ENCODE measurements at places on chromosomes 16 and 17.
A peak's percentile ranks its signal among the peaks of the same experiment; 100 is the strongest.

DNA sequence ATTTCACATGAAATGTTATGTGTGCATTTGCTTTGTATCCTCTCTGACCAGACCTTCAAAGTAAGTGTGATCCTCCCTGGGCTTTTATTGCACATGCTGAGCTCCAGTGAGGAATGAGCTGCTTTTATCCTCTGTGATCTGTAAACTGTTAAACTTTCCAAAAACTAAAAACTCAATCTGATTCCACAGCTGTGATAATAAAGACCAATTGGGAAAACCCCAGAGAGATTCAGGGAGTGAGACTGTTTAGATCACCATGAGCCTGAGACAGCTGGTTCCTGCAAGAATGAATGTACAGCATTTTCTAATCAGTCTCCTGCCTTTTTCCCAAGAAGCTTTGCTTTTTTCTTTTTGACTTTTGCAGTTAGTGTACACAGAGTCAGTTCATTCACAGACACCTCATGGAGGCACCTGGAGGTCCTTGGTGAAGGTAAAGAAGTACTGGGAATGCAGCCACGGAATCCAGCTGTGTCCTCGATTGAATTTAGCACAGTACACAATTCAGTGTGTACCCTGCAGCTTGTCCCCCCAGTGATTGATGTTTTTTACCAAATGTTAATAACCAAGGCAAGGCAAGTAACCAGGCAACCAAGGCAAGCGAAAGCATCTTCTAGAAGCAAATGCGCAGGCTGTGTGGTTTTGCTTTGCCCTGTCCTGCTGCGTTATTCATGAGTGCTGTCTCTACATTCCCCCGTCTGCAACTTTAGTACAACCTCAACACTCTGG, 182.6 kb downstream of the LGALS9B start:
- DNase-seq, result no peak

GRCh38 chr16:73131156-73131862, 83.4 kb upstream of the ZFHX3 start:
- no peak for DNase-seq

DNA sequence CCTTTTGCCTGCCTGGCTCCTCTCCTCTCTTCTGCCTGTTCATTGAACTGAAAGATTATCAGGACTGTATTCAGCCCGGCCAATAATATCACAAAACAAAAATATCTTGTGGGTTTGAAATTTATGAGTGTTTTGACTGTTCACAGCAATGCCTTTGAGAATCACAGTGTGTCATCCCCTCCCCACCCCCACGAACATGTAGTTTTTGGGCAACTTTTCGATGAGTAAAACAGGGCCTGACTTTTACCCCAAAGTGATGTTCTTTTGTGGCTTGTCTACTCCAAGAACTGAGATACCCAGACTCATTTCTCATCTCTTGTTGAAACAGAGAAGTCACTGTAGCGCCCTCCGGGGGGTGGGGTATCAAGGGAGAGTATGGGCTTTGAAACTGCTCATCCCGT, 675.7 kb downstream of the WWOX start:
- no peak for DNase-seq

- no peak for DNase-seq
Observed at GRCh38 chr16:29777576-29778350, at the start of gene ZG16. TSS of gene ZG16 (plus strand) at chr16:29778256. CDS start at chr16:29779267, 1,011 bp downstream.

- DNase-seq, result no peak
Observed at GRCh38 chr17:49565948-49566491, 9.7 kb upstream of the NXPH3 start.

DNA sequence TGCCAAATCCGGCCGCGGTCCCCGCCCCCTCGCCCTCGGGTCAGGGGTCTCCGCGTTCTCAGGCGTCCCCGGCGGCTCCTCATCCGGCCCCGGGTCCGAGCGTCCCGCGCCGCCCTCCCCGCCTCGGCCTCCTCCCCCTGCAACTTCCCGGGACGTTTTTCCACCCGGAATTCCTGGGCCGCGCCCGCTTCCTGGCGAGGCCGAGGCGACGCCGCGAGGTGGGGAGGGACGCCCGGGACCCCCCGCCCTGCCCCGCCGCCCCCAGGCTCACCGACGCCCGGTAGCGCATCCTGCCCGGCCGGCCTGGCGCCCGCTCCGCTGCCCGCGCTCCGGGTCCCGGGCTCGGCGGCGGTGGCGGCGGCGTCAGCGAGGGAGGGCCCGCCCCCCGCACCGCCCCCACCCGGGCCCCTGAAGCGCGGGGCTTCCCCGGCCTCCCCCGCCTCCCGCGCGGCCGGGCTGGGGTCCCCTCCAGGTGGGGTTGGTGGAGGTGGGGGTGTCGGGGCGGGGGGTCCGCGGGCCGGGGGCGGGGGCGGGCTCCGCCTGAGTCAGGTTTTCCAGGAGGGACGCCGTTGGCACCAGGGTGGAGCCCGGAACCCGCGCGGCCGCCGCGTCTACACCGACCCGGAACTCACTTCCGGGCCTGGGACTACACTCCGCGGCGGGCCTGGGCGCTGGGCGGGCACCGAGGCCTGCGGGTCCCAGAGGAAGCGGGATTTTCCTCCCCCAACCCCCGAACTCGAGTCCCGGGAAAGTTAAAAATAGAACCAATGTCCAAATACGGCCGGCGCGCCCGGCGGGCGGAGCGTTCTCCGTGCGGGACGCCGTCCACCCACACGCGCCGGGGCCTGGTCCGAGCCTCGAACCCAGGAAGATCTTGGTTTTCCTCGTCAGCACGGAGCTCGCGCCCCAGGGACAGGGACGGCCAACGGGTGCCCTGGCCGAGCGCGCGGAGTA, 6.8 kb downstream of the MYO1C start:
- no peak for DNase-seq

- DNase-seq, result no peak
Observed at GRCh38 chr17:16484445-16485175, 7.4 kb downstream of the LRRC75A start.

DNA sequence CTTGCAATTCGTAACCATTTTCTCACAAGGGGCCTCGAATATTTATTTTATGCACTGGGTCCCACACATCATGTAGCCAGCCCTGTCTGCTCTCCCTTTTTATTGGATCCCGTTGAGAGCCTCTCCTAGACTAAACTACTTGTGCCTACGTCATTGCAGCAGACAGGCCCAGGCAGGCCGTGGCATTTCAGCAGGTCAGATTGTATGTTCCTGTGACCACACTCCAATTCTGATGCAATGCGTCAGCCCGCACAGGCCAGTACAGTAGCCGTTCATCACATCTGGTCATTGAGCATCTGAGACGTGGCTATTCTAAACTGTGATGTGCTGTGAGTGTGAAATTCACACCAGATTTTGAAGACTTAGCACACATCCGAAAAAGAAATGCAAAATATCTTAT, 42.2 kb downstream of the ABAT start:
- no peak for DNase-seq

DNA sequence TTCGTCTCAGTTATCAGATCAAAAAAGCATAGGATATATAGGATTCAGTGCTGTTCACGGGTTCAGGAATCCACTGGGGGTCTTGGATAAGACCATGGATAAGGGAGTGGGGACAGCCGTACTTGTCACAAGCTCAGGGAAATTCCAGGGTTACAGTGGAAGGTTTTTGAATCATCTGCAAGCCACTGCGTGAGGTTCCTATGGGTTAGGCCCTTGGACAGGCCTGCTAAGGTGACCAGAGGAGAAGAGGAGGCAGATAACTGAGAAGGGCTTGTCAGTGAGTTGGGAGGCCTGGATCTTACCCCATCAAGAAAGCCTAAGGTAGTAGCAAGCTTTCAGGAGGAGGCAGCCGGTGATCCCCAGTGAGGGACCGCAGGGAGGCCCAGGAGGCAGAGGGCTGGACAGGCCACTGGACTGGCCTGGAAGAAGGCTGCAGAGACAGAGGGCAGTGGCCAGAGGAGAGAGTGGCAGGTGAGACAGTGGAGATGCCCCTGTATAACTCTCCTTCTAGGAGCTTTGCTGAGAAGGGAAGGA, 27.3 kb downstream of the NGFR start:
- DNase-seq, result no peak

GRCh38 chr17:40532520-40533253, 31.3 kb upstream of the TNS4 start:
- DNase-seq, result no peak

- DNase-seq, result peak; percentile 68
Observed at GRCh38 chr16:12228602-12229499, 252.3 kb downstream of the SNX29 start.

DNA sequence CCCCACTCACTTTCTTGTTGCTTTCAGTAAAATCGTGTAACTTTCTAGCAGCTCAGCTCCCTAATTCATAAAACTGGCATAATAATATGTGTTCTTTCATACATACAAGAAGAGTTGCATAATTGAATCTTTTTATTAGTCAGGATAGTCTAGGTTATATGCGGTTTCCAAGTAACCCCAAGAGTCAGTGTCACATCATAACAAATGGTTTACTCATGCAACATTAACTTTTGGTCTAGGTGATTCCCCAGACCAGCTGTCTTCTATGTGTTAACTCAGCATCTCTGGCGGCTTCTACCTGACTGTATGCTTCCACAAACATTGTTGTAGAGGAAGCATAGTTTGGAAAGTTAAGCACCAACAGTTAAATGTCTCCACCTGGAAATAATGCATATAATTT, 1000.4 kb downstream of the CDH11 start:
- no peak for DNase-seq

GRCh38 chr17:48052956-48053757, 5.0 kb downstream of the NFE2L1 start:
- DNase-seq, result no peak

GRCh38 chr16:54107583-54108202, 178.9 kb downstream of the IRX3 start:
- no peak for DNase-seq

GRCh38 chr17:68182011-68182306, 65.9 kb upstream of the AMZ2 start:
- no peak for DNase-seq

- peak; percentile 64 for DNase-seq
Observed at GRCh38 chr17:38674749-38675615, at the start of gene EPOP. TSS of gene EPOP (minus strand) at chr17:38674957. CDS start at chr17:38674495, 462 bp downstream.

DNA sequence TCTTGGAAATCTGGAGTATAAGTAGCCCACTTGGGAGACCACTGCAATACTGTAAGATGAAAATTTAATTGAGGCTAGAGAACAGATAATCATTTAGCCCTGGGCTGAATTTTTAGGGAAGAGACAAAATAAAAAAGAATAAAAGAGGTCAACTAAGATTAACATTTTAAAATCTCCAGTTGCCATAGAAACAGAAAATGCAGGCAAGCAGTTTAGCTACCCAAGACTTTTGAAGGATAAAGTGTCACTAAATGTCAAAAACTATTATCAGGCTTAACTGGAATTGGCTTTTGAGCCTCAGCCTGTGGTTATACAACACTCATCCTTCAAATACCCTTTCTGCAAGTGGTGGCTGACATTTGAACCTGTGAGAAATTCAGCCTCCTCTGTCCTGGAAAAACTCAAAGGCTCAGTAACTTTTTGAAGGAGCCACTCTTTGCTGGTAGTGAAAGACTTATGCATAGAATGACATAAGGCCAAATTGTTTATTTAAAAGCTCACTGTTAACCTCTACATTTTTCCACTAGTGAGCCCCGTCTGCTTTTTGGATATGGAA, 220.7 kb upstream of the KCNJ16 start:
- no peak for DNase-seq

DNA sequence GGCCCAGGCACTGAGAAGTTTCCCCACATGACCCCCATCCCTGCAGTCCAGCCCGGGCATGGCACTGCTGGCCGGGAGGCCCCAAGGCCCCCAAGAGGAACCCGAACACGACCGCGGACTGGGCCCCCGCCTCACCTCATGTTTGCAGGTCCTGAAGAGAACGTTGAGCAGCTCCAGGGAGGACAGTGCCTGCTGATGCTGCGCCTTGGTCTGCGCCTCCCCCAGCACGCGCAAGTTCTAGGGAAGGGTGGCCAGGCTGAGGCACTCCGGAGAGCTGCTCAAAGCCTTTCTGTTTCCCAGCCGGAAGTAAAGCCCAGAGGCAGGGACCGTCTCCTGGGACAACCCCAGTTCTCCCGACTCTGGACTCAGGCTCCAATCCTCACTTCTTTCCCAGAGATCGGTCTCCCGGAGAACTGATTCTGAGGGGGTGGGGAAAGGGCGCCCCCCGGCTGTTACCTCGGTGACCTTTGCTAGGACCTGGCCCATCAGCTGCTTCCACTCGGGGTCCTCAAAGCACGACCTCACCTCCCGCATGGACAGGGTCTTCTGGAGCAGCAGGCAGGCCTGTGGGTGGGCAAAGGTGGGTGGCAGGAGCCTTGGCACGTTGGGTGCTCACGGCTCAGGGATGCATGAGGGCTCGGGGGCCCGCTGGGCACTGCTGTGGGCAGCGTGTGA, 13.7 kb downstream of the MYBBP1A start:
- DNase-seq, result no peak

- DNase-seq, result peak; percentile 69
Observed at GRCh38 chr17:30104575-30105339, 11.9 kb upstream of the NSRP1 start.

- DNase-seq, result no peak
Observed at GRCh38 chr17:81807839-81808238, 3.9 kb downstream of the GCGR start.

- no peak for DNase-seq
Observed at GRCh38 chr17:48459070-48459844, 29.2 kb upstream of the SKAP1 start.

DNA sequence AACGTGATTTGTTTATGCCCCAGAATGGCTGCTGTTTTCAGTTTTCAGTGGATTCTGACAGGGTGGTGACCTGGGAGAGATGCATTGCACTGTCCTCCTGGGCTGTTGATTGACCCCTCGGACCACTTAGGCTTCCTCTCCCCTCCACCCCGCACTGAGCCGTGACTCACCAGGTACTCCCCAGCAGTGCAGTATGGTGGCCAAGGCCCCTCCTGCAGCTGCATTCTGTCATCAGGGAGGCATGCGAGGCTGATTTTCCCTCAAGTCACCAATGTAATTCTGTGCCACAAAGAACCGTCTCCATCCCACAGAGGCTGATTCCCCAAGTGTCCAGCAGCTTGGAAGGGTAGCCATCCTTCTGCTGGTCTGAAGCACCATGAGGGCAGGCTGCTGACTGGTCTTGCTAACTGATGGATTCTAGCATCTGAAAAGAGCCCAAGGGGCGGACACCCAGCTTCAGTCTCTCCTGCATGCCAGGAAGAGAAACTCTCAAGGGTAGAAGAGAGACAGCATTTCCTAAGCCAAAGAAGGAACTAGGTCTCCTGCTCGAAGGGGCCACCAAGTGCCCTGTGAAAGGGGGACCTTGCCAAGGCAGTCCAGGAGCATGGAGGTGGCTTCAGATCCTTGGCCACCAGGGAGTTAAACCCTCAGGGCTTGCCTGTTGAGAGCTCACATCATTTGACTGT, 148.1 kb downstream of the SOCS1 start:
- no peak for DNase-seq

GRCh38 chr16:2986623-2987188, 6.5 kb upstream of the PKMYT1 start:
- no peak for DNase-seq
